ENCODE measurements at places on chromosomes 12 and 14. TPM values are rescaled to one million over a fixed set of nuclear protein-coding genes. Genes with fewer than 3 reads are reported as not detected.

The B3GNT4 gene
- 0.90 TPM for total RNA-seq

The BDKRB1 gene
- total RNA-seq: not detected

The SLC7A8 gene
- 0.57 TPM for total RNA-seq

The PTMS gene
- 47.4 TPM for total RNA-seq

The TPH2 gene
- total RNA-seq: not detected

The FGD4 gene
- total RNA-seq: 0.68 TPM

The DPPA3 gene
- total RNA-seq: not detected

The GUCY2C gene
- total RNA-seq: not detected

The SAMD15 gene
- total RNA-seq: 0.23 TPM

The SELPLG gene
- 150 TPM for total RNA-seq

The JPH4 gene
- total RNA-seq: not detected

The ERP29 gene
- 145 TPM for total RNA-seq

The RTL1 gene
- not detected for total RNA-seq

The CLEC6A gene
- total RNA-seq: not detected

The EXOC3L4 gene
- not detected for total RNA-seq

The PTCSC3 gene
- not detected for total RNA-seq

The TESPA1 gene
- total RNA-seq: 81.0 TPM

The NKX2-8 gene
- not detected for total RNA-seq

The WNT1 gene
- total RNA-seq: 0.81 TPM

The SLC25A47 gene
- not detected for total RNA-seq

The CLEC4C gene
- not detected for total RNA-seq

The MYO1H gene
- not detected for total RNA-seq

The IL26 gene
- 0.23 TPM for total RNA-seq

The PARPBP gene
- total RNA-seq: 32.2 TPM

The MSI1 gene
- total RNA-seq: not detected

The ASCL1 gene
- total RNA-seq: not detected

The CCDC92 gene
- 16.2 TPM for total RNA-seq

The KCNJ8 gene
- not detected for total RNA-seq

The RSRC2 gene
- total RNA-seq: 96.1 TPM
